Left ventricle myocardium inferior (tissue), 1 donor: ENCODE measurements at places on chromosomes 16 and 17. TPM values are rescaled to one million over a fixed set of nuclear protein-coding genes. Genes with fewer than 3 reads are reported as not detected.

GRCh38 chr16:797120-797420 lies 3.5 kb downstream of the GNG13 start:
- no peak for DNase-seq

GRCh38 chr16:626787-627453 lies 3.9 kb upstream of the WFIKKN1 start:
- DNase-seq, result no peak

GRCh38 chr16:75502916-75503605 lies 7.8 kb upstream of the CHST6 start:
- DNase-seq, result no peak

DNA sequence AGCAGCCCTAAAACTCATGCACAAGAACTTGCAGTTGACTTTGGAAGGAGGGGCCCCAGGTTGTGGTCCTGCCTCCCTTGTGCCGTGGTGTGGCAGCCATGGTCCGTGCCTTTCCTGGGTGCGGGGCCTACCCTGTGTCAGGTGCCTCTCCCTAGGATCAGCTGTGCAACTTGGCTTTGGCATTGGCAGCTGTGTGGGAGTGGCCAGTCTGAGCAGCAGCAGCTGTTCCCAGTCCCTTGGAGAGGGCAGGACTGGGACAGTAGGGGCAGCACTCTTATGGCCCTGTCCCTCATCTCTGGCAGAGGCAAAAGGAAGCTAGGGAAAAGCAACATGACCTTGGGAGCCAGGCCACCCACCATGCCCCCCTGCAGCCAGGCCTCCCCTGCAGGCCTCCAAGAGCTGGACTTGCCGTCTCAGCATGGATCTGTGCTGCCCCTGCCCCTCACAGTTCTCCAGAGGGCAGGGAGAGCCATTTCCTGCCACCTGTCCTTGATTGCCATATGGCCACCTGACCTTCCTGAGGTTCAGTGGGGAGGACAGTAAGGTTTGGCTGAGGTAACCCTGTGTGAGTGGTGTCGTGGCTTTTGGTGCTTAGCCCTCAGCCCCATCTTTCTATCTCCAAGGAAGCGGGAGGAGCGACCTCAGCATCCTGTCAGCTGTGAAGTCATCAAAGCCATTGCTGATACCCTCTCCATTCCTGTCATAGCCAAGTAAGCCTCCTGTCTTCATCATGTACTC lies 15.5 kb upstream of the NFATC3 start:
- peak; percentile 60 for DNase-seq

- no peak for DNase-seq
Measured at GRCh38 chr17:68603656-68604055, 2.5 kb upstream of the FAM20A start.

DNA sequence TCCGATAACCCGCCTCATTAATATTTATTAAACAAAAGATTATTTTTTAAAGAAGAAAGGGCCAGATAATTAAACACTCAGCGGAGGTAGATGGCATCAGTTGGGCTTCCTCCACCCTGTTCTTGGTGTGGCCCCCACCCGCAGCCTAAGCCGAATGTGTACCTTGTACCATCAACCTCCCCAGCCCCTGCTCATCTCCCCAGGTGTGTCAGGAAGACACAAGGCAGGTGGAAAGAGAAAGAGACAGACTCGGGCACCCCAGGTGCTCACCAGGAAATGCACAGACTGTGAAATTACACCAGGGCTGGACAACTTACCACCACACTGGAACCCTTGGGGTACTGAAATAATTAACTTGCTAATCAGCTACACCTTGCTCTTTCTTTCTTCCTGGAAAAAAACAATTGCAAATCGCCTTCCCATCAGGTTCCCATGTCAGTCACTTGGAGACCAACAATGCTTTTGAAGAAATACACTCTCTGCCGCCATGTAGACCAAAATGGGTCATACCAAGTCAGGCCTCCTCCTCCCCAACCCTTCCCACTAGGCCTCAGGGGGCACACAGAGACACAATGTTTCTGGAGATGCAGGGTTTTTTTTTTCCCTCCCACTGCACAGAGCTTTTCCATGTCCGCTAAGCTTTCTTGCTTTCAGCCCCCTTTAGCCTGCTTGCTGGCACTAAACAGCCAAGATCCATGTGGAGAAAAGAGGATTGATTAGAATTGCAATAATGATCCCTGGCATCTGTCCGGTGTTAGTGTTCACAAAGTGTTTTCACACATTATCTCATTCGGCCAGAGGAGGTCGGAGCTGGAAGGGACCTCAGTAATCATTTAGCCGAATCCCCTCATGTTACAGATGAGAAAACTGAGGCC lies 8.6 kb upstream of the LHX1 start:
- no peak for DNase-seq

DNA sequence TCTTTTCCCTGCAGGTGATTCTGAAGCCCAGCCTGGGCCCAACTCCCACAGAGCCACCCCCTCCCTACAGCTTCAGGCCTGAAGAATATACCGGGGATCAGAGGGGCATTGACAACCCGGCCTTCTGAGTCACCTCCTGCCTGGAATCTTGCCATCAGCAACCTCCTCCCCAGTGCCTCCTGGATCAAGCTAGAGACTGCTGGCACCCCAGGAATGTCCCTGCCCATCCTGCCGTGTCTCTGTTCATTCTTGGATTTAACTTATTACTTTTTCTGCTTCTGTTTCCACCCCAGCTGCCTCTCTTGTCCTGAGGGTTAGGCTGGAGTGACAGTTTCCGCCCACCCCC lies 4.9 kb downstream of the TMEM92 start:
- no peak for DNase-seq

- no peak for DNase-seq
Measured at GRCh38 chr17:28738680-28739384, 5.0 kb upstream of the TRAF4 start.

DNA sequence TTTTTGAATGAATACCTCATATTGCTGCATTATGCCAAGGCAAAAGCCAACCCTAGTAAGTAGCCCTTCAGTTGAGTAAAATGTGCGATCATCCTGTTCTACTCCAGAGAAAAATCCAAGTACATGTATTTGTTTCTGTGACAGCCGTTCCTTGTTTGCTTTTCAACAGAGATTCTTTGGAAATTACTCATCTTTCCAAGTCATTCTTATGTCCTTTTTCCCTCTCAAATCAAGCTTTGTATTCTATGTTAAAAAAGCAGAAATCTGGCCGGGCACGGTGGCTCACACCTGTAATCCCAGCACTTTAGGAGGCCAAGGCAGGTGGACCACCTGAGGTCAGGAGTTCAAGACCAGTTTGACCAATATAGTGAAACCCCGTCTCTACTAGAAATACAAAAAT lies 112.9 kb upstream of the HAS3 start:
- DNase-seq, result no peak

DNA sequence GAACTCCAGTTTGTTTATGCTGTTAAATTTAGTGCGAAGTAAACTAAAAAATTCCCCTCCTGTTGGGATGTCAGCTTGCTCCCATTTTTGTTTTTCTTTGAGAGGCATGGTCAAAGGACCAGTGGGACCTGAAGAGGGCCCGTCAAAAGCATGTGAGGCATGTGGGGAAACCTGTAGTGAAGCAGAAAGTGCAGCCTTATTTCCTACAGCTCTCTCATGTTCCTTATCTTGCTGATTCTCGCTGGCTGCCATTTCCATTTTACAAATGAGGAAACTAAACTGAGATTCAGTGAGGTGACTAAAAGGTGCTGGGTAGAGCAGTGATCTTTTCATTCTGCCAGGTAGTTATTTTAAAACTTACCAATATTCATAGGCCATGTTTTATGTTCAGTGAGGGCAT lies 27.1 kb downstream of the EPN2 start:
- DNase-seq, result no peak

- no peak for DNase-seq
Measured at GRCh38 chr17:59669411-59669810, 37.8 kb downstream of the PTRH2 start.

- no peak for DNase-seq
Measured at GRCh38 chr17:33438139-33438538, 145.0 kb upstream of the ASIC2 start.

DNA sequence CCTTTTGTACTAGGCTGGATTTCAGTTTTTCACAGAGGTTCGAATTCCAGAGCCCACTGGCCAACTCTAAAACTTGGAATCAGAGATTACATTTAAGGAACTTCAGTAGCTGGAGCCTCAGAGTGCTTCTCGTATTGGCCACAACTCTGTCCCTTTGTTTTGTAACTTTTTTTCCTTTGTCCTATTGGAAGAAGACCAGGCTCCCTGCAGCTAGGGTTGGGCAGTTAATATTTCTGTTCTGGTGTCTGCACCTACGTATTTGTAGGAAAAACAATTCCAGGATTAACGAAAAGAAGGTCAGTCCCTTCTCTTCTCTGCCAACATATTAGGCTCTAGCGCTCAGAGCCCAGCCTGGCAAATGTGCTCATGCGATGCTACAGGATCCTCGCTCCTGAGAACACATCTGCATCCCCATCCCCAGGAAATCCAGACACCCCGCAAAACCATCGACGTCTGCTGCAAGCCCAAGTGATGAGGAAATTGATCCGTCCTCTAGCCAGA lies 1.9 kb downstream of the CDH11 start:
- DNase-seq, result no peak

DNA sequence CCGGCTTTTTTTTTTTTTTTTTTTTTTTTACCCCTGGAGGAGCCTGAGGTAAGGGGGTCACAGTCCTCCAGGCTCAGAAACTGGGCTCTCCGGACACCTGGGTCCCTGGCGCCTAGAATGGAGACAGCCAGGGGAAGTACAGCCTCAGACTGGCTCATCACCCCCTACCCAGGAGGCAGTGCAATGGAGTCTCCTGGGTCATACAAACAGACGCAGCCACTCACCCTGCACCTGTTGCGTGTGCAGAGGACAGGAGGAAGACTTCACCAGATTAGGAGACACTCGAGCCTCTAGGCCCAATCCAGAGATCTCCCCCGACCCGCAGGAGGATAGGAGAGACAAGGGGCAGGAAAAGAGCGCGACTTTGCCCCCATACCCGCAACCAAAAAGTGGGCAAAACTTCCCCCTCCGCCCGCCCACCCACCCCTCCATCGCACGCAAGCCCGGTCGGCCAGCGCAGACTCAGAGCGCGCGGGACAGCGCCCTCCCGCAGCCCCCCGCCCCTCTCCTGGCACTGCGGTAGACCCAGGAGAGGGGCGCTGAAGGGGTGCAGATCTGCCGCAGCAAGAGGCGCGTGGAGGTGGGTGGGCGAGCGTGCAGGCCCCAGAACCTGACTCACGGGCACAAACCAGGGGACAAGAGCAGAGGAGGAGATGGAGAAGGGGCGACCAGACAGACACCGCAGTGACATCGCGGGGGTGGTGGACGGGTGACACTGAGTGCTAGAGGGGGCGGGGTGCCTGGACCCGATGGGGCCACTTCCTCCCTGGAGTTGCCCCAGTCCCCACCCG lies 900 bp downstream of the HAP1 start:
- DNase-seq, result no peak

DNA sequence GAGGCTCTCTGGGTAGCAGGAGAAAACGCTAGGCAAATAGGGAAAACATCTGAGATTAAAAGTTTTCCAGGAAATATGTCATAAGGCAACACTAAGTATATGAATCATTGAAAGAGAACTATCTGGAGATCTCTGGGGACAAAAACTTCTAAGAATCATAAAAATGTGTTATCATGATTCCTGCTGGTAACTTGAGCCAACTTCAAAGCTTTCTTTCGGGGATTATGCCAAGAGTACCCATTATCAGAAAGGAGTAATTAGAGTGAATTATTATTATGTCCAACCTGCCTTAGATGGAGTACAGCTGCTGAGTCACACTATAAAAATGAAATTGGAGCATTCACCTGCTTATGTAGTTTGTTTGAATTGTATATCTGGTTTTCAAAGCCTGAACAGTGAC lies 488.5 kb upstream of the SOX9 start:
- DNase-seq, result no peak

DNA sequence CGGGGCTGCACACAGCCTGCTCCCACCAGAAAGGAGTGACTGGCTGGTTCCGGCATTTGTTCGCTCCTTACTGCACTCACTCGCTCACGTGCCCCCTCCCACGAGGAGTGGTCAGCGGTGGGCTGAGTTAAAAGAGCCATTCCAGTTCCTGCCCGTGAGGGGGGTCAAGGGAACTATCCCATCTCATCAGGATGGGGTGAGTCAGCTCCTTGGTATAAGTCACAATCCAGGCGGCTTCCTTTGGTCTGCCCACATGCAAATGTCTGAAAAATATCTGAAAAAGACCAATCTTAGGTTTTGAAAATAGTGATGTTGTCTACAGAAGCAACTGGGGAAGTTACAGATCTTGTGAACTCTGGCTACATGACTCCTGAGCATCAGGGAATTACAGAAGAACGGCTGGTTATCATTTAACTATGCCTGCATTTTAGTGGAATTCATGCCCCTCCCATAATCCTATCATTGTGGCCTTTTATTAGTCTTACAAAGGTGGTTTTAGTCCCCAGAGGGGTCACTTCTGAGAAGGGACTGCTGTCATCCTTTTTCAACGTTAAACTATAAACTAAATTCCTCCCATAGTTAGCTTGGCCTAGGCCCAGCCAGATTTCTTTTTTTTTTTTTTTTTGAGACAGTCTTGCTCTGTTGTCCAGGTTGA lies 9.8 kb upstream of the TNFSF12 start:
- no peak for DNase-seq

GRCh38 chr17:44318077-44318892 lies 6.3 kb downstream of the SLC25A39 start:
- no peak for DNase-seq

GRCh38 chr16:31487720-31488467 lies 5.0 kb downstream of the SLC5A2 start:
- peak; percentile 37 for DNase-seq

GRCh38 chr17:62696726-62697490 lies 69.4 kb downstream of the MRC2 start:
- no peak for DNase-seq

DNA sequence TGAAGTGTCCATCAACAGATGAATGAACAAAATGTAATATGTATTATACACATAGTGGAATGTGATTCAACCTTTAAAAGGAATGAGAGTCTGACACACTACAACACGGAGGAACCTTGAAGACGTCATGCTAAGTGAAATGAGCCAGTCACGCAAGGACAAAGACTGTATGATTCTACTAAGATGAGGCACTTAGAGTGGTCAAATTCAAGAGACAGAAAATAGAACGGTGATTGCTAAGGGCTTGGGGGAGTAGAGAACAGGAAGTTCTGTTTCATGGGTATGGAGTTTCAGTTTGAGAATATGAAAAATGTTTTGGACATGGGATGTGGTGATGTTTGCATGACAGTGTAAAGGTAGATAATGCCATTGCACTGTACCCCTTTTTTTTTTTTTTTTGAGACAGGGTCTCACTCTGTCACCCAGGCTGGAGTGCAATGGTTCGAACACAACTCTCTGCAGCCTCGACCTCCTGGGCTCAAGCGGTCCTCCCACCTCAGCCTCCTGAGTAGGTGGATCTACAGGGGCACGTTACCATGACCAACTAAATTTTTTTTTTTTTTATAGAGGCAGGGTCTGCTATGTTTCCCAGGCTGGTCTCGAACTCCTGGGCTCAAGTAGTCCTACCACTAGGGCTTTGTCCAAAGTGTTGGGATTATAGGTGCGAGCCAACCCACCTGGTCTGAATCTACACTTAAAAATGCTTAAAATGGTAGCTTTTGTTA lies 2.9 kb upstream of the CCDC102A start:
- no peak for DNase-seq

- DNase-seq, result no peak
Measured at GRCh38 chr16:66605979-66606751, 1.7 kb downstream of the CMTM3 start.

ANKRD40CL gene
- not detected for total RNA-seq

MYH2 gene
- 0.33 TPM for total RNA-seq

KRT28 gene
- not detected for total RNA-seq

STX8 gene
- total RNA-seq, result 61.3 TPM

KRT17 gene
- not detected for total RNA-seq

SHBG gene
- 0.74 TPM for total RNA-seq

CD300H gene
- not detected for total RNA-seq

PERCC1 gene
- total RNA-seq, result not detected

MT4 gene
- not detected for total RNA-seq

TMEM92 gene
- not detected for total RNA-seq

MT1A gene
- total RNA-seq, result 1.2 TPM

FNDC8 gene
- total RNA-seq, result not detected
